D721Med (cell line): ENCODE measurements at places on chromosomes 1 and 21.
A peak's percentile ranks its signal among the peaks of the same experiment; 100 is the strongest.

- DNase-seq, result no peak
These were observed 94.7 kb downstream of the ATP1B1 start for GRCh38 chr1:169201084-169201619.

DNA sequence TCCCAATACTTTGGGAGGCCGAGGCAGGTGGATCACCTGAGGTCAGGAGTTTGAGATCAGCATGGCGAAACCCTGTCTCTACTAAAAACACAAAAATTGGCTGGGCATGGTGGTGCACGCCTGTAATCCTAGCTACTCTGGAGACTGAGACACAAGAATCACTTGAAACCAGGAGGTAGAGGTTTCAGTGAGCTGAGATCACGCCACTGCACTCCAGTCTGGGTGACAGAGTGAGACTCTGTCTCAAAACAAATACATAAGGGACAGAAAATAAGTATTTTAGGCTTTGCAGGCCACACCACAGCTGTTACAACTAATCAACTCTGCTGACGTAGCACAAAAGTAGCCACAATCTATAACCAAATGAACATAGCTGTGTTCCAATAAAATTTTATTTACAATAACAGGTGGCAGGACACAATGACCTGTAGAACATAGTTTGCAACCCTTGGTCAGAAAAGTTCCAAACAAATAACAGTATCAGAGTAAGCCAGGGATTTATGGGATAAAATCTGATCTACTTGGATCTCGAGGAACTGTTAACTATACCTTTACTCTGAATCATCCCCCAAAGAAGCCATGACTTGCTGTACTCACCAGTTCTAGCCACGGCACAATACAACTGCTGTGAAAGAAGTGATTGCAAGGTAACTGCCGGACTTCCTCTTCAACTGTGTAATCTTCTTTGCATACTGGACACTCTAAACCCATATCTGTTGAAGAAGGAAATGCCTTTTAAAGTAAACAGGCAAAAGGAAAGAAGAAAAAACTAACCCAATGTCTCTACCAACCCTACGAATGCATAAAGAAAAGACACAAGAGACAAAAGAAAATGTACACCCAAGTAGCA lies 28.3 kb downstream of the CD160 start:
- DNase-seq, result no peak

- DNase-seq, result no peak
These were observed 17.5 kb upstream of the OTUD3 start for GRCh38 chr1:19864570-19865160.

- DNase-seq, result no peak
These were observed 196.9 kb downstream of the TBX15 start for GRCh38 chr1:118791094-118791691.

DNA sequence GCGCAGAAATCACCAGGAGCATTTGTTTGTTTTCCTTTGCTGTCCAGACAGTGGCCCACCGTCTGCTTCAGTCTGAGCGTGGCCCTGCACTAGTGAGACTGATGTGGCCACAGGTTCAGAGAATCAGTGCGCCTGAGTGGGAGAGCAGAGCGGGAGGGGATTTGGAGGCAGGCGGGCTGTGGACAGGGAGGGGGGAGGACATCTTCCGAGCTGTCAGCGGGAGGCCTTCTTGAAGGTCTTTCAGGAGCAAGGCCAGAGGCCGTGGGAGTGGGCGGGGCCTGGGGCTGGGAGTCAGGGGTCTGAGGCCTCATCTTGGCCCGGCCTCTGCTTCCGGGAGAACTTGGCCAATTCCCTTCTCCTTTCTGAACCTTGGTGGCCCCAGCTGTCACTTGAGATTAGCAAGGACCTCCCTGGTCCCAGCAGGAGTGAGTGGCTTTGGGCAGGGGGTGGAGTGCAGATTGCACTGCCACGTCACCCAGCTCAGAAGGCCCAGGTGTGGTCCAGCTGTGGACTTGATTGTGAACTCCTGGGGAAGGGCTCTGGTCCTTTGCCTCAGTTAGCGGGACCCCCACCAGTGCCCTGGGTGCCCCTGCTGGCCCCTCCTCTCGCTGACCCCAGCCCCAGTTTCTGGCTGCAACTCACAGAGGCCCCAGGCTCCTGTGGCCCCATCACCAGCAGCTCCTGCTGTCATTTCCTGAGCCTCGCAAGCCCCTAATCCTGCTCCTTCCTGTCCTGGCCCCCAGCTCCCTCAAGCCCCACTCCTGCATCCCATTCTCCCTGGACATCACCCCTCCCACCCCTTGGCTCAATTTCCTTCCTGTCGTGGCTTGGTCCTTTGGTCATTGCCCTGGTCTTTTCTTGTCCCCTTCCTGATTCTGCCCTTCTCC lies 8.4 kb downstream of the TNFRSF1B start:
- DNase-seq, result no peak

DNA sequence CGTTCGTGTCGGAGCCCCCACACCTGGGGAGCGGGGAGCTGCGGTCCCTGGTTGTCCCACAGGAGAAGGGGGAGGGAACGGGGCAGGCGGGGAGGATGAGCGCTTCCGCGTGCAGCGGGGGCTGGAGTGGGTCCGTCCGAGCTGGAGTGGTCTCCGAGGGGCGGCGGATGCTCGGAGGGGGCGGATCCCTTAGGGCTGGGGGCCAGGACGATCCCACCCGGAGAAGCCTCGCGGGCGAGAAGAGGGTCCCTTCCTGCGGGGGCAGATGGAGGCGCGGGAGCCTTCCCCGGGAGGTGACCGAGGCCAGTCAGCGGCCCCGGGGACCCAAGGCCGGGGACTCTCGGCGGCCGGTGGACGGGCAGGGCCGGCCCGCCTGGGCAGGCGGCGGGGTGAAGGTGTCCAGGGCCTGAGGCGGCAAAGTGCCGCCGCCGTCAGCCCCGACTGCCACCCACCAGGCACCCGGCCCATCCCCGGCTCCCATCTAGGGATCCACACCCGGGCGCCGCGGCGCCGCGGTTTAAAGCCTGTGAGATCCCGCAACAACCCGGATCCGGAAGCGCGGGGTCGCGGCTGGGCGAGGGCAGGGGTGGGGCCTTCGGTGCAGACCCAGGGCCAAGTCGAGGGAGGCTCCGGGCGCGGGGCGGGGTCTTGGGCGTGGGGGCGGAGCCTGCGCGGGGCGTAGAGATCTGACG lies 5.3 kb upstream of the CCDC27 start:
- DNase-seq, result peak; percentile 91

GRCh38 chr1:201566933-201567801 lies 28.2 kb downstream of the NAV1 start:
- DNase-seq, result no peak

GRCh38 chr1:226706684-226707083 lies 32.4 kb downstream of the ITPKB start:
- DNase-seq, result no peak

DNA sequence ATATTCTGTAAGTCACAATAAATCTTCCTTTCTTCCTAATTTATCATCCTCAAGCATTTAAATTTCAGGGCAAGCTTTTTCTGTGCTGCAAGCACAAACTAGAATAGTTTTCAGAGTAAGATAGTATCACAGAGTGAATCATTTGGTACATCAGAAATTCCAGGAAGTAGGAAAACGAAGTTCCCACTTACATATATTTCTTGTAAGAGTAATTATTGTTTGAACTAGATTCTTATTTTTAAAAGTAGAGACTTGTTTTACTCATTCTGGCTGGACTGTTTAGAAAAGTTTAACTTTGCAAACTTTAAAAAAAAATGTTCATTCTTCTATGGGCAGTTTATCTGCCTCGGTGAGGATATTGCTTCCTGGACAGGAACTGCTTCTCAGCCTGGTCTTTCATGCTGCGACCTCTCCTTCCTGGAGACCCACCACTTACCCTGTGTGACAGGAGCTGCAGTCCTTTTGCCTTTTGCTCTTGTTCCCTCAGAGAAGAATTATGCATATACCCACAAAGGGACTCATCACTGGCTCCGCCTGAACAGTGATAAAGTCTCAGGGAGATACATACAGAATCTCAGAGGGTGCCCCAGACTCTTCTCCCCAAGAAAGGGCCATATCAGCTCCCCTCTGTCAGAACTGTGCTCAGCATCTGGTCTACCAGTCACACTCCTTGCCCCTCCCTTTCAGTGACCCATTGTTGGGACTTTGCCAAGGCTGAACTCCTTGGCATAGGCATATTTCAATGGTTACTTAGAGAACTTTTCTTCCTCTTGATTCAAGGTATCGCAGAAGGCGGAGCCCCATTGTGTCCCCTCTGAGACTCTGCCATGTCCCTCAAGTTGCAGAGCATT lies 102.7 kb upstream of the CD55 start:
- no peak for DNase-seq

GRCh38 chr1:29555043-29555620 lies 318.8 kb downstream of the PTPRU start:
- DNase-seq, result no peak

DNA sequence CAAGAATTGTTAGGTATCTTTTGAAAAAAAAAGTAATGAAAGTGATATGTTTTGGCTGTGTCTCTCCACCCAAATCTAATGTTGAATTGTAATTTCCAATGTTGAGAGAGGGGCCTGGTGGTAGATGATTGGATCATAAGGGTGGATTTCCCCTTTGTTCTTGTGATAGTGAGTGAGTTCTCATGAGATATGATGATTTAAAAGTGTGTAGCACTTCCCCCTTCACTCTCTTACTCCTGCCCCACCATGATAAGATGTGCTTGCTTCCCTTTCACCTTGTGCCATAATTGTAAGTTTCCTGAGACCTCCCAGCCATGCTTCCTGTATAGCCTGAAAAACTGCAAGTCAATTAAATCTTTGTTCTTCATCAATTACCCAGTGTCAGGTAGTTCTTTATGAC lies 70.7 kb downstream of the XCL2 start:
- no peak for DNase-seq

- no peak for DNase-seq
These were observed 73.7 kb upstream of the RAB4A start for GRCh38 chr1:229197265-229197585.

DNA sequence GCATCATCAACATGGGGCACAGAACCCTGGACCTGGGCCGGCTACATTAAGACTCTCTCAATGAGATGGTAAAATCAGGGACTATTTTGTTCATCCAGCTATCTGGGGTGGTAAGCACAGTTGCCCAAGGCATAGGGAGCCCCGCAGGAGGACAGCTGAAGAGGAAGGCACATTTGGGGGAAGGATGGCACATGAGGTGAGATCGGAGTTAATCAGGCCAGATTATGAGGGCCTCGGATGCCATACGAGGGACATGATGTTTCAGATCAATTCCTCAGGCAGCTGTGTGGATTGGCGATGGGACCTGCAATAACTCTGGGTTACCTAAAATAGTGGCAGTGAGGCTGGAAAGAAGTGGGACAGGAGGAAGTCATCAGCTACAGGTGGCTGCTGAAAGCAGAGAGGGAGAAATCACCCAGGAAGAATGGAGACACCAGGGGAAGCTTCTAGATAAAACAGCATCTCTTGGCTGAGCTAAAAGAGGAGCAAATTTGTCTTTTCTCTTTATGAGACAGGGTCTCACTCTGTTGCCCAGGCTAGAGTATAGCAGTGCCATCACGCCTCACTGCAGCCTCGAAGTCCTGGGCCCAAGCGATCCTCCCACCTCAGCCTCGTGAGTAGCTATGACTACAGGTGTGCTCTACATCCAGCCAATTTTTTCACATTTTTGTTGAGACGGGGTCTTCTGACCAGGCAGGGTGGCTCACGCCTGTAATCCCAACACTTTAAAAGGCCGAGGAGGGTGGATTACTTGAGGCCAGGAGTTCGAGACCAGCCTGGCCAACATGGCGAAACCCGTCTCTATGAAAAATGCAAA lies 21.1 kb downstream of the TOMM20 start:
- DNase-seq, result no peak

- no peak for DNase-seq
These were observed 93.7 kb downstream of the WDR3 start for GRCh38 chr1:118023199-118023598.

GRCh38 chr1:200290010-200290685 lies 119.7 kb downstream of the ZNF281 start:
- no peak for DNase-seq
